ENCODE measurements at places on chromosomes 5 and 9. TPM values are rescaled to one million over a fixed set of nuclear protein-coding genes. Genes with fewer than 3 reads are reported as not detected.

INSL4 gene
- not detected for total RNA-seq

FLT4 gene
- 0.46 TPM for total RNA-seq

MCC gene
- total RNA-seq = 95.9 TPM

GFI1B gene
- not detected for total RNA-seq

ZBTB34 gene
- total RNA-seq = 7.7 TPM

C9orf153 gene
- total RNA-seq = 1.1 TPM

PRDM9 gene
- not detected for total RNA-seq

GRIN1 gene
- not detected for total RNA-seq

TBC1D2 gene
- total RNA-seq = 26.7 TPM

PPP3R2 gene
- total RNA-seq = not detected

GALNT12 gene
- total RNA-seq = 72.3 TPM

STOML2 gene
- 109 TPM for total RNA-seq

PLPP7 gene
- total RNA-seq = 6.1 TPM

TNFSF15 gene
- 0.32 TPM for total RNA-seq

PCDHGC4 gene
- total RNA-seq = 3.5 TPM

IL13 gene
- total RNA-seq = not detected

DND1 gene
- total RNA-seq = 0.30 TPM

CCNJL gene
- total RNA-seq = 3.3 TPM

ZDHHC11B gene
- not detected for total RNA-seq

CEMIP2 gene
- total RNA-seq = 120 TPM

IL5 gene
- total RNA-seq = not detected

NMUR2 gene
- total RNA-seq = not detected

AIF1L gene
- 0.30 TPM for total RNA-seq

HSPB3 gene
- not detected for total RNA-seq

ADAMTS6 gene
- total RNA-seq = 86.5 TPM

FPGS gene
- total RNA-seq = 78.1 TPM

PRUNE2 gene
- 6.2 TPM for total RNA-seq

AK8 gene
- total RNA-seq = under 0.01 TPM

AFAP1L1 gene
- total RNA-seq = 3.4 TPM

NOXA1 gene
- total RNA-seq = 0.18 TPM

BTNL8 gene
- total RNA-seq = not detected

TRPM3 gene
- total RNA-seq = under 0.01 TPM

CDC14B gene
- total RNA-seq = 15.5 TPM

PLAC8L1 gene
- total RNA-seq = 0.59 TPM

INVS gene
- total RNA-seq = 31.4 TPM

OR1J2 gene
- not detected for total RNA-seq

FOXD4 gene
- under 0.01 TPM for total RNA-seq

COL15A1 gene
- total RNA-seq = 49.9 TPM

CREBRF gene
- total RNA-seq = 10.0 TPM

HEMGN gene
- not detected for total RNA-seq

CIZ1 gene
- 17.2 TPM for total RNA-seq

PIP5K1B gene
- under 0.01 TPM for total RNA-seq
